ENCODE measurements at places on chromosomes 7 and 10.

DNA sequence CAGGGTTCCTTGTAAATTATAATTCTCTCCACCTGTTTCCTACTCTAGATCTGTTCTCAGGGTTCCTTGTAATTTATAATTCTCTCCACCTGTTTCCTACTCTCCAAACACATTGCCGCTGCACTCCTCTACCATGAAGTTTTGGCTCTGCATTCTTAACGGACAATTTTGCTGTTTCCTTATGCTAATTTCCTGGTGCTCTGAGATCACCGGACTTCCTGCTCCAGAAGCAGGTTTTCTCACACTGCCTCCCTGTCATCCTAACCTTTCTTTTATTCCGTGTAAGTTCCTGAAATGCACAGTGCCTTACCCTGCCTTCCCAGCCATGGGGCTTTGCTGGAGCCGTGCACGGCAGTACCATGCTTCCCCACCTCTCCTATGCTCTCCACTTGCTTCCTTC lies 256.8 kb downstream of the PLXNA4 start:
- no peak for DNase-seq

DNA sequence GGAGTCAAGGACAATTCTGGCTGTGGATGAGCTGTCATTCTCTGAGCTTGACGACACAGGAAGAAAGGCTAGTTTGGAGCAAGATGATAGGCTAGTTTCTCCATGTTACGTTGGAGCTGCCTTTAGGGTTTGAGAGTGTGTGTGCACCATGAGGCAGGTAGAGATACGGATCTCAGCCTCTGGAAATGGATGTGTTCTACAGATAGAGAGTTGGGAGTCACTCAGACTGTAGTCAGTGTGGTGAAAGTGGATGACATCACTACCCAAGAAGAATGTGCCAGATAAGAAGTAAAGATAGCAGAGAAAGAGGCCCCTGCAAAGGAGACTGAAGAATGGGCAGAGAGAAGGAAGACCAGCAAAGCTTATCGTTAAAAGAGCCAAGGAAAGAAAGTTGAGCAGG lies 42.4 kb downstream of the PNLIPRP3 start:
- no peak for DNase-seq

GRCh38 chr7:150788474-150789269 lies 11.5 kb downstream of the TMEM176B start:
- no peak for DNase-seq

DNA sequence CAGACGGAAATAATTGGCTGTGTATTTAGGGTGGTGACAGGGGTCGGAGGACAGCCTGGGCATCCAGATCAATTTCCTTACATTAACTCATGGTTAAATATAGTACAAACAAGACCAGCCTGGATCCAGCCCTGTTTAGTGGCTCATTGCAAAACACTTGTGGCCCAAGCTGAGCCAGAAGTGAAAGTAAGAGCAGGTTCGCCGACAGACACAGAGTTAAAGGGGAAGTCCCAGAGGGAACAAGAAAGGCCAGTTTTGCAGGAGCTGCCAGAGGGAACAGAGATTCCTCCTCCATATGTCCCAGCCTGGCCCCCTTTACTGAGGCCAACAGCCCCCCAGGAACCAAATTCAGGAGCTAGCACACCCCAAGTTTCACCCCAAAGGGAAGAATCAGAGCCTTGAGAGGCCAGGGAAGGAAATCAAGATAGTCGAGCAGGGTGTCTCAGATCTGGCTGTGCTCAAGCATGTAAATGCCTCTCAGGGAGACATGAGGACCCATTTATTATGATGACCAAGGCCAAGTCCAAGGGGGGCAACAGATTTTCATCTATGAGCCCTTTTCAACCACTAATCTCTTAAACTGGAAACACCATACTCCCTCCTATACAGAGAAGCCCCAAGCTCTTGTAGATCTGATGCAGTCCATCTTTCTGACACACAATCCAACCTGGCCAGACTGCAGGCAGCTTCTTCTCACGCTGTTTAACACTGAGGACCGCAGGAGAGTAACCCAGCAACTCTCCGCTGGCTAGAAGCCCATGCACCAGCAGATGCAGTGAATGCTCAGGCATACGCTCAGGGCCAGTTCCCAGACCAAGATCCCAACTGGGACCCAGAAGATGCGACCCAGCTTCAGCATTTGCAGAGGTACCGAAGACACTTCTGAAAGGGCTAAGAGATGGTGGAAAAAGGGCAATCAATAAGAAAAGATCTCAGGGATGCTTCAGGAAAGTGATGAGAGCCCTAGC lies 15.9 kb upstream of the ADCK2 start:
- DNase-seq: no peak

DNA sequence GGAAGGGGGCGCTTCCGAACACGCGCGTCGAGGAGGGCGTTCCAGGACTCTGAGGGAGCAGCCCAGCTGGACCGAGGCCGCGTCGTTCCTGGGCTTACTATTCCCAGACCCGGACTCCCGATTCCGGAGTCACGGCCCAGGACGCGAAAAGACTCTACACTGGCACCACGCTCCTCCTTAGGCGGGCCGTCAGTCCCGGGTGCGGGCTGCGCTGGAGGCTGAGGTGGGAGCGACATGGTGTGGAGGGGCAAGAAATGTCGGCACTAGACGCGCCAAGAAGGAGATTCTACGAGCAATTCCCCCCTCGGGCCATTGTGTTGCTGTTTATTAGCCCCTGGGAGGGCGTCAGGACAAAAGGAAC lies 584 bp upstream of the RUNDC3B start:
- DNase-seq: no peak
